ENCODE measurements at places on chromosomes 6 and 20.

DNA sequence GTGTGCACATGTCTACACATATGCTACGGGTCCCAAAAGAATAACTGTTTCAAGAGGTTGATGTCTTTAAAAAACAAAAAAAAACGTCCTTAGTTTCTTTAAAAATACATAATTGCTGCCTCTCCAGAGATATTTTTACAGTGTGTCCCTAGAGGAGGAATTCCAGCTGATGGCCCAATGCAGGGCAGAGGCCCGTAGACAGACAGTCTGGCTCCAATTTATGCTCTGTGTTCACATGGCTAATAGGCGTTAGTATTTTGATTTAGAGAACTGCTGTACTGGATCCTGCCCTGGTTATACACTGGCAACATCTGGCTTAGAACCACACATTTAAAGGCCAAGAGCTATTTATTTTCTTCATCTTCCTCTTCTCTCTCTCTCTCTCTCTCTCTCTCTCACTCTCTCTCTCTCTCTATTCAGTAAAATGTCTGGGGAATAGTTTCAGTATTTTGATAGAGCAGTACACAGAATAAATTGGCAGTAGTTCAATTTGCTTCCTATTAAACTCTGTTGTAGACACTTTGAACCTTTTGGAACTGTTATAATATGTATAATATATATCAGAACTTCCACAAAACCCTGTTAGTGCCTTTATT, 260.6 kb downstream of the EYA4 start:
- DNase-seq: no peak

GRCh38 chr20:19024296-19025035, 188.0 kb upstream of the SLC24A3 start:
- DNase-seq: no peak

DNA sequence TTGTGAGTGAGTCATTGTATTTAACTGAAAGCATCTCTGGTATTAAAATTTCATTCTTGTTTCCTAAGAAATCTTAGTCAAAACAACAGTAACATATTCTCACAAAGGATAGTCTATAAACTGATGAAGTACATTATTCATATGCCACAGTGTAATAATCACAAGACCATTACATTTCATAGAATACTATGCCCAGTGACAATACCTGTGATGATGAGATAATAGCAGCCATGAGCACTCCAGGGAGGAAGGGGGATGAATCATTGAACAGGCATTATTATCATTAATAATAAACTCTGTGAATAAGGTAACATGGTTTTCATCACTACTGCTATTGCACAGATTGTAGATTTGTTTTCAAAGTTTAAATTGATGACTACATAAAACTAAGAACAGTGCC, 667.9 kb downstream of the EPM2A start:
- no peak for DNase-seq

GRCh38 chr6:6703699-6704098, 115.2 kb downstream of the LY86 start:
- no peak for DNase-seq

GRCh38 chr6:85062884-85063283, 298.5 kb upstream of the TBX18 start:
- no peak for DNase-seq

GRCh38 chr20:24981790-24982189, 10.8 kb downstream of the APMAP start:
- DNase-seq: no peak

DNA sequence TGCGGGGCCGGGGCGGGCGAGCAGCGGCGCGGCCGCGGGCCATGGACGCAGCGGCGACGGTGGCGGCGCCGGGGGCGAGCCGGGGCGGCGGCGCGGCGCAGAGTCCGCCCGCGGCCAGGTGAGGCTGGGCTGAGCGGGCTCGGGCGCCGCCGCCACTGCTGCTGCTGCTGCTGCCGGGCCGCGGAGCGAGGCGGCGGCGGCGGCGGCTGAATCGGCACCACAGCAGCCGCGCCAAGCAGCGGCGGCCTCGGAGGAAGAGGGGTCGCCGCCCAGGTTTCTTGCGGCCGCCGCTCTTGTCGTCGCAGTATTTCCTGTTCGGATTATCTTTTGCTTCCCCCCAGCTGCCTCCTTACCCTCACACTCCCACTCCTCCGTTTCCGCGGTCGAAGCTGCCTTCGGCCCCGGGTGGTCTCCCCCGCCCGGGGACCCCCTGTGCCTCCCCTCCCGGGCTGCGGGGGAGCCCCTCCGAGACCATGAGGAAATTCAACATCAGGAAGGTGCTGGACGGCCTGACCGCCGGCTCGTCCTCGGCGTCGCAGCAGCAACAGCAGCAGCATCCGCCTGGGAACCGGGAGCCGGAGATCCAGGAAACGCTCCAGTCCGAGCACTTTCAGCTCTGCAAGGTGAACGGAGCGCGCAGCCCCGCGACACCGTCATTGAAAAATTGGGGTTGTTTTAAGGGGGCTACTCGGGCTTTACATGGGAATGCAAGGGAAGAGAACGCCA, at the start of gene STXBP5:
Gene STXBP5, plus strand, starts transcription at position 358 of the 726 bp plus-strand sequence. Its CDS starts 116 bp downstream, at position 474.
- peak; percentile 4 for DNase-seq

- DNase-seq: no peak
Measured at GRCh38 chr6:132812255-132812732, 2.1 kb upstream of the RPS12 start.

GRCh38 chr6:50102676-50103075, 52.9 kb upstream of the DEFB112 start:
- DNase-seq: no peak

Data from stimulated activated CD8-positive, alpha-beta memory T cell treated with anti-CD3 and anti-CD28 coated beads, Interleukin-7, amount 100 ng/mL, for 1 hour (primary cell).